ENCODE measurements at places on chromosomes 5 and 9.

DNA sequence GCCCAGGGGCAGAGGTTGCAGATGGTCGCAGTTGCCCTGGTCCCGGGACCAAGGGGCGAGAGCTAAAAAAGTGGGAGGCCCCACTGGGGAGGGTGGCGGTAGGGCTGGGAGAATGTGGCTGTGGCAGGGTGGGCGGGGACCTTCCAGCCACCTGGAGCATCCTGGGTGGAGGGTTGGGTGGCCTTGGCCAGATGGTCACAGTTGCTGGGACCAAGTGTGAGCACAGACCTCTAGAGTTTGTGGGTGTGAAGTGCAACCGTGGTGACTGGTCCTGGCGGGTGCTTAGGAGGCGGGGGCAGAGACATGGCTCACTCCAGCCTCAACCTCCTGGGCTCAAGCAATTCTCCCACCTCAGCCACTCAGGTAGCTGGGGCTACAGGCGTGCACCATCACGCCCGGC, 5.7 kb upstream of the TRAF2 start:
- no peak for DNase-seq

GRCh38 chr5:75006865-75007822, 45.2 kb downstream of the GCNT4 start:
- peak; percentile 70 for DNase-seq

DNA sequence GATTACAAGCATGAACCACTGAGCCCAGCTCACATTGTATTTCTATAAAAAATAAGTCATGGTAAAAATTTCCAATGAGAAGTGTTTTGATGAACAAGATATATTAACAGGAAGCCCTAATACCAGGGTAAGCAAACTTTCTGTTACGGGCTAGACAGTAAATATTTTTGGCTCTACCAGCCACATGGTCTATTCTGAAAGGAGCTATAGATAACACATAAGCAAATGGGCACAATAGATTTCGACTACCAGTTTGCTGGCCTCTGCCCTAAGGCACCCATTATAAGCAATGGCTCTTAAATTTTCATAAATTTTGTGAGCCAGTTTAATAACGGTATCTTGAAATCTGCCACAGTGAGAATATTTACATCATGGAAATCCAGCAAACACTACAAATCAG, 8.1 kb downstream of the UBQLN1 start:
- DNase-seq: no peak

- no peak for DNase-seq
Measured at GRCh38 chr9:3099646-3100045, 255.8 kb upstream of the PUM3 start.

- DNase-seq: no peak
Measured at GRCh38 chr5:96503501-96504236, 70.6 kb upstream of the PCSK1 start.

DNA sequence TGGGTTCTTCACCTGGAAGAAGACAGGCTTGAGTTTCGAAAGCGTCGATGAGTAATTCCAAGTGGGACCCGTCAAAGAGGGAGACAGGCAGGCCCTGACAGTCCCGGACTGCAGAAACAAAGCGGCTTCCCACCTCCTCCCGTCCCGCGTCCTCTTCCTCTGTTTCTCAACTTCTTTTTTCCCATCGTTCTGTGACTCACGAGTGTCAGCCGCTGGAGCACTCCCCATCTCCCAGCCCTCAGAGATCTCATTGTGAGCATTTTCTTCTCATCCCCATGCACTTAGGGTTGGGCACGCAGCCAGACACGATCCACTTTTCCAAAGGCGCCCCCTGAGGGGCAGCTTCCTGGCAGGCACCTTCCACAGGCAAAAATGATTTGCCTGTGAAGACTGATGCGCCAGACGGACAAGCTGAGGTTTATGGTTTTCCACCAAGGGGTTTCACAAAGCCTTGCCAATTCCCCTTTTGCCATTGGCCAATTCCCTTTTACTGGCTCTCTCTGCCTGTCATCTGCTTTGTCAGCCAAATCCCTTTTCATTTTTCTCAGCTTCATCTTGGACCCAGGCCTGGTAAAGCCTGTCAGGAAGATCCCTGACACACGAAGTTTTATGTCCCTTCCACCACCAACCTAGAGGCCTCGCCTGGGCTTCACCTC, 86.5 kb upstream of the ANKRD55 start:
- DNase-seq: no peak

GRCh38 chr5:17327048-17327625, 109.7 kb downstream of the BASP1 start:
- DNase-seq: no peak

DNA sequence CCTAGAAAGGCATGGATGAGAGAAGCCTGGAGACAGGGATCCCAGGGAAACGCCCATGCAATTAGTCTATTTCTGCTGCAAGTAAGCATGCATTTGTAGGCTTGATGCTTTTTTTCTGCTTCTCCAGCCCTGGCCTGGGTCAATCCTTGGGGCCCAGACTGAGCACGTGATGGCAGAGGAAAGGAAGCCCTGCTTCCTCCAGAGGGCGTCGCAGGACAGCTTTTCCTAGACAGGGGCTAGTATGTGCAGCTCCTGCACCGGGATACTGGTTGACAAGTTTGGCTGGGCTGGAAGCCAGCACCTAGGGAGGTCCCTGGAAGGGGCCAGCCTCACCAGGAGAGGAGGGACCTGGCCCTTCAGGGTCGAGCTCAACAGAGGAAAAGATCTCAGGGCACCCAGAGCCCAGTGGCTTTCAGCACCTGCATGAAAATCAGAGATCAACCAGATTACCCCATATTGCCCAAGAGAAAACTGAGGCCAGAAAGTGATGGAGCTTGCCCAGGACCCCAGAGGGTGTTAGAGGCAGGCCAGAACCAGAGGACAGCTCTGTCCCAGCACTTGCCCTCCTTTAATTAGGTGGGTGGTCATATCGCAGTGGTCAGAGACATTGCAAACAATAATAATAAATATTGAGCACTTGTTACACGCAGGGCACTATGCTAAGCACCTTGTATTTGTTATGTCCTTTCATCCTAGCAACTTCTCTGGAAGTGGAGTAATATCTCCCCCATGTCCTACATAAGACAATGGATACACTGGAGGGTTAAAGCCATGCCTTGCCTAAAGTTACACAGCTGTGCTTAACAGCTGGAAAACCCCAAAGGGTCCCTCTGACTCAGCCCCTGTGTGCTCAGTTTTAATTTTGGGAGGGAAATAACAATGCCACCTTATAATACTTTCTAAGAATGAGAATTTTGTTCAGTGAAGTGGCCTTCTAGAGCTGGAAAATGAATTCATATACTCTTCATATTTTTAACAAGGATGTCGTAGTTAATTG, 67.1 kb downstream of the KLF4 start:
- DNase-seq: peak; percentile 49

DNA sequence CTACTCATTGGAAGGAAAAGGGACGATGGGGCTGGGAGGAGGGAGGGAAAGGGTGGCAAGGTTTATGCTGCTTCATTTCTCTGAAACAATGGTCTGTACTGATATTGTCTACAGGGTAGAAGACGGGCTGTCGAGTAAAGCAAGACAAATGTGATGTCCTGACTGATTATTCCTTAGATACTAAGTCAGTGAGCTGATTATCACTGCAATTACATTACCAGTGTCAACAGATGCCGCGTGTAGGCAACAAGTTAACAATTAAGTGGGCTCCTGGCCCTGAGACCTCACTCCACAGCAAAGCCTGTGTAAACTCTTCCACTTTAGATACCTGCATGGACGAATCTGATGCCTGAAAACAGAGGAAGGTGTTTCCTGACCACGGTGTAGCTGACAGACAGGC, 602.8 kb downstream of the IRX1 start:
- DNase-seq: no peak

DNA sequence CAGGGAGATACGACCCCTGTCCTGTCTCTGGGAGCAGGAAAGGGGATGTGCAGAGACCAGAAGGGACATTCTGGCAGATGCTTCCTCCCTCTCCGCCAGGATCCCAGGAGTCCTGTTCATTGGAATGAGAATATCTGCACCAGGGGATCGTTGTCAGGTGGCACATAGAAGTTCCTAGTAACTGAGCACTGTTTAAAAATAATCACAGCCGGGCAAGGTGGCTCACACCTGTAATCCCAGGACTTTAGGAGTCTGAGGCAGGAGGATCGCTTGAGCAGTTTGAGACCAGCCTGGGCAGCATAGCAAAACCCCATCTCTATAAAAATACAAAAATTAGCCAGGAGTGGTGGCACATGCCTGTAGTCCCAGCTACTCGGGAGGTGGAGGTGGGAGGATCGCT, 12.3 kb downstream of the SARDH start:
- no peak for DNase-seq

DNA sequence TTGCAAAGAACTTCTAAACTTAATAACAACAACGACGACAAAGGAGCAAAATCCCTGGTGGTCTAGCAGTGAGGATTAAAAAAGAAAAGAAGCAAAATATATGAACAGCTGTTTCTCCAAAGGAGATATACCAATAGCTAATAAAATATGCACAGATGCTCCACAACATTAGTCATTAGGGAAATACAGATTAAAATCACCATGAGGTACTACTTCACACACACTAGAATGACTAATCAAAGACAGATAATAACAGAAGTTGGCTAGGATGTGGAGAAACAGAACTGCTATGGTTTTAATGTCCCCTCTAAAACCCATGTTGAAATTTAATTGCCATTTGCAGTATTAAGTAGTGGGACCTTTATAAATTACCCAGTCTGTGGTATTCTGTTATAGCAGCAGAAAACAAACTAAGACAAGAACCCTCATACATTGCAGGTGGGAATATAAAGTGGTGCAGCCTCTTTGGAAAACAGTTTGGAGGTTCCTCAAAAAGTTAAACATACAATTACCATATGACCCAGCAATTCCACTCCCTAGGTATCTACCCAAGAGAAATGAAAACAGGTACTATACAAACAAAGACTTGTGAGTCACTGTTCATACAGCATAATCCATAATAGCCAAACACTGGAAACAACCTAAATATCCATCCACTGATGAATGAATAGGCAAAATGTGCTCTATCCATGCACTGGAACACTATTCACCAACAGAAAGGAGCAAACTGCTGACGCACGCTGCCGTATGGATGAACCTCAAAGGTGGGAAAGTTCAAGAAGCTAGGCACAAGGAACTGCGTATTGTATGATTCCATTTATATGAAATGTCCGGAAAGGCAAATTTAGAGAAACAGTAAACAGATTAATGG, 11.4 kb upstream of the DUSP1 start:
- DNase-seq: peak; percentile 71

GRCh38 chr5:170818232-170818631, 34.7 kb downstream of the GABRP start:
- DNase-seq: peak; percentile 57

GRCh38 chr9:93860694-93861658, 94.2 kb downstream of the BARX1 start:
- DNase-seq: no peak
